ENCODE measurements at places on chromosomes 1 and 21.

DNA sequence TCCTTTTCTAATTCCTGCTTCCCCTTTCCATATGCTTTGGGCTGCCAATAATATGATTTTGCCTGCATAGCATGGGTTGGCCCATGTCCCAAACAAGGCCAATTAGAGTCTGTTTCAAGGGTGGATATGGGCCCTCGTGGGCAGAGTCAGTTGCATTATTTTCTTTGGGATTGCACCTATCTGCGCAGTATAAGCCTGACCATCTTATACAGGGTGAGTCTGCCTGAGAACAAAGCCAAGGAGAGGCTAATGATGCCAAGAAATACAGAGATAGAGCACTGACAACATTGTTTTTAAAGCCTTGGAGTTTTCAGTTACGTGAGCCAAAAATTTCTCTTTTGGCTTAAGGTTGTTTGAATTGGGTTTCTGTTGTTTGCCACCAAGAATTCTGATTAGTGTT, 18.6 kb downstream of the OVAAL start:
- DNase-seq, result no peak

GRCh38 chr1:55286856-55287602, 71.9 kb upstream of the USP24 start:
- DNase-seq, result no peak

- no peak for DNase-seq
Observed at GRCh38 chr1:176696109-176696508, 233.1 kb downstream of the PAPPA2 start.

GRCh38 chr21:28636752-28637691, 355.7 kb downstream of the LTN1 start:
- DNase-seq, result no peak

DNA sequence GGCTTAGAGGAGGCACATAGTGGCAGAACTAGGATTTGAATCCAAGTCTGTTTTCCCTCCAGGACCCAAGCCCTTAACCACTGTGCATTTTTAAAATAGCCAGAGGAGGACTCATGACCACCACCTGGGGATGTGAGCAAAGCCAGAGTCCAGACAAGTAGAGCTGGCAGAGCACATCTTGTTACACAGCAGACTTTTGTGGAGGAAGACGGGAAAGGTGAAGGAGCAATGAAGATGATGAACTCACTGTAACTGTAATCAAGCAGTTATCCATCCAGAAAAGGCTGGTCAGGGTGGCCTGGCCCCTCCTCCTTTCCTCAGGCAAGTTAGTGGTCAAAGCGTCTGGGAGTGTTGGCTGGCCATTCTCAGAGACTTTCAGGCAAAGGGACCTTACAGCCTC, 50.9 kb downstream of the SLC44A3 start:
- no peak for DNase-seq

DNA sequence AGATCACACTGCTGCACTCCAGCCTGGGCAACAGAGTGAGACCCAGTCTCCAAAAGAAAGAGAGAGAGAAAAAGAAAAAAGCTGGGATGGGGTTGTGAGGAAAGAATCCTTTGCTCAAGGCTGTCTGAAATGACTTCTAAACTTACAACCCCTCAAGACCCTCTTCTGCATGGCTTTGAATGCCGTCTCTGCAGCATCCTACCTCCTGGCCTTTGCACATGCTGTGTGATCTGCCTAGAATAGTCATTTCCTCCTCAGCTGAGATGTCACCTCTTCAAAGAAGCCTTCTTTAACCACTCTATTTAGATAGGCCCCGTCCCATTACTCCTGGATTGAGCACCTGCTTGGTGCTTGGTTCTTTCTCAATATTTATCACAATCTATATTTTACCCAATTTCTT, 17.4 kb upstream of the TRIM63 start:
- DNase-seq, result no peak

- no peak for DNase-seq
Observed at GRCh38 chr1:225899044-225899925, 10.3 kb upstream of the LEFTY1 start.

DNA sequence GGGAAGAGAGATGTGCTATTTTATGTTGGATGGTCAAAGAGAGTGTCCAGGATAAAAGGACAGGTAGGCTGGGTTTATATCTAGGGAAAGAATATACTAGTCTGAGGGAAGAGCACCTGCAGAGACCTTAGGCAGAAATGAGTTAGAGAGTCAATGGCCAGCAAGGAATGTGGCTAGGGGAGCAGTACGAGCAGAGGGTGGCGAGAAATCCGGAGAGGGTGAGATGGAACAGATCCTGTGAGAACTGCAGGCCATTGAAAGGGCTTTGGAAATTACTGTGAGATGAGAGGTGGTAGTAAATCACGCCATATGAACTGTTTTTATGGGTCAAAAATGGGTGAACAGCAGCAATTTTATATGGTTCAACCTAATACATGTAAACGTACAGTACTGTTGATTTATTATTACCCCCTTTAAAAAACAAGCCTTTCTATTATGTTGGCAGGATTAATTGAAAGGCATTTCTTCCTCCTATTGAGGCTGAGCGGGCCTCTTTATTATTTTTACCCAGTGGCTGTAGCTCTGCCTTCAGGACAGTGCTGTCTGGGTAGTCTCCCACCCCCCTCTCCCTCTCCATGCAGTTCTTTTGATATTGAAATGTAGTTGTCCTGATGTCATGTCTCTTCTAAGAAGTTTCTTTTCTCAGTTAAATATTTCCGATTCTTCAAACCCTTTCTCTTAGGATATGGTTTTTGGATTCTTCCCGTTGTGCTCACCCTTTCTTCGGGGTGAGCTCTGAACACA, 75.2 kb upstream of the CD1D start:
- DNase-seq, result no peak

GRCh38 chr1:226047495-226047894, 15.0 kb upstream of the H3-3A start:
- DNase-seq, result no peak

GRCh38 chr1:218575856-218576255, 230.7 kb downstream of the TGFB2 start:
- DNase-seq, result no peak

- no peak for DNase-seq
Observed at GRCh38 chr1:214563881-214564280, 12.5 kb upstream of the PTPN14 start.

GRCh38 chr1:44543064-44543744, 131.1 kb downstream of the TMEM53 start:
- no peak for DNase-seq

GRCh38 chr1:112761714-112762480, 46.8 kb upstream of the PPM1J start:
- no peak for DNase-seq

DNA sequence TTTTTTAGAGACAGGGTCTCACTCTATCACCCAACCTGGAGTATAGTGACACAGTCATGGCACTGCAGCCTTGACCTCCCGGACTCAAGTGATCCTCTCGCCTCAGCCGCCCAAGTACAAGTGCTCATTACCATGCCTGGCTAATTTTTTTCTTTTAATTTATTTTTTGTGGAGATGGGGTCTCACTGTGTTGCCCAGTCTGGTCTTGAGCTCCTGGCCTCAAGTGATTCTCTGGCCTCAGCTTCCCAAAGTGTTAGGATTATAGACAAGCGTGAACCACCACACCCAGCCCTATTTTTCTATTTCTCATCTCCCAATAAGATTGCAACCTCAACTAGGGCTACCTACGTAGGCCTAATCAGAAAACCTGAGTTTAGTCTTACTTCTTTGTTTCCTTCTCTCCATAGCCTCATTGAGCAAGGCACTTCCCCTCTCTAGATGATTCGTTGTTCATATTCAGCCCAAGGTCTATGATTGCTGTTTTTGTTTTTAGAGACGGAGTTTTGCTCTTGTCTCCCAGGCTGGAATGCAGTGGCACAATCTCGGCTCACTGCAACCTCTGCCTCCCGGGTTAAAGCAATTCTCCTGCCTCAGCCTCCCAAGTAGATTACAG, 1.1 kb upstream of the KPNA6 start:
- DNase-seq, result no peak

- no peak for DNase-seq
Observed at GRCh38 chr1:23566304-23566703, 7.0 kb upstream of the ID3 start.

DNA sequence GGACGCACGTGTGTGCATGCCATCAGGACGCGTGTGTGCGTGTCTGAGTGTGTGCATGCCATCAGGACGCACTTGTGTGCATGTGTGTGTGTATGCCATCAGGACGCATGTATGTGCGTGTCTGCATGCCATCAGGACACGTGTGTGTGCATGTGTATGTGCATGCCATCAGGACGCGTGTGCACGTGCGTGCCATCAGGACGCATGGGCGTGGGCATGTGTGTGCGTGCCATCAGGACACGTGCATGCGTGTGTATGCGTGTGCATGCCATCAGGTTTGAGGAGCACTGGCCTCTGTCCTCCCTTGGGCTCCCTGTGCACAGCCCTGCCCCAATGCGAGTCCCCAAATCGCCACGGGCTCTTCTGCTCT, 12.6 kb upstream of the C1QTNF12 start:
- no peak for DNase-seq

GRCh38 chr1:233981042-233981675, 76.7 kb downstream of the SLC35F3 start:
- no peak for DNase-seq

DNA sequence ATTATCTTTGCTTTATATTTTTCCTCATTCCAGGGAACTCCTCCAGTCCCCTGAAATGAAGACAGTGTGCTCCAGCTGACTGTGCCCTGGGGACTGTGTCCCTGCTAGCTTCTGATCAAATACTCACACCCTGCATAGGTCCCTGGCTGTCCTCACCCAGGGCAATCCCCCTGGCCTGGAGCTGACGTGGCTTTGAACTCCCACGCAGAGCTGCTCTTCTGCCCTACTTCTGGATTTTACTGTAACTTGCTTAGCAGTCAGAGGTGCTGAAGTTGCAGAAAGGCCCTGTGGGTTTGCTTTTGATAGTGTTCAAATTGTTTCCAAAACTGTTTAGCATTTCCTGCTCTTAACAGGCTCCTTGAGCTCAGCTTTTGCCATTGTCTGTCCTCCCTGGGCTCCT, 186.5 kb downstream of the FASLG start:
- no peak for DNase-seq

DNA sequence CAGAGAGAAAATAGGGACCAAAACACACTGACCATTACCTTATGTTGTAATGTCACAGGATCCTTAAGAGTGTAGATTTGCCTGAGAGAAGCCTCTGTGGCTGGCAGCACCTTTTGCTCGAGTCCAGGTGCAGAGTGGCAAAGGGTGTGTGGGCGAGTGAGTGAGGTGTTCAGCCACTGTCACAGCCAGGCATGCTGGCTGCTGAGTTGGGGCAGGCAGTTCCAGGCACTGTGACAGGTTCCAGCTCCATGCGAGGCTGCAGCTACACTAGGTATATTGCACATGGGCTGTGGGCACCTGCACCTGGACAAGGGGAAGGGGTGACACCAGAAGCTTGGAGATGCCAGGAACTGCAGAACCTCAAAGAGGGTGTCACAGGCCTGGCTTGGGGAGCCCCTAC, 1370.4 kb upstream of the PRMT6 start:
- no peak for DNase-seq

- no peak for DNase-seq
Observed at GRCh38 chr1:9764550-9764949, 59.2 kb downstream of the CLSTN1 start.

- DNase-seq, result no peak
Observed at GRCh38 chr1:113660088-113660487, 99.2 kb downstream of the PHTF1 start.

- no peak for DNase-seq
Observed at GRCh38 chr1:11886986-11887665, 28.4 kb upstream of the NPPB start.

GRCh38 chr1:24575905-24576587, 20.2 kb downstream of the NCMAP start:
- DNase-seq, result no peak

DNA sequence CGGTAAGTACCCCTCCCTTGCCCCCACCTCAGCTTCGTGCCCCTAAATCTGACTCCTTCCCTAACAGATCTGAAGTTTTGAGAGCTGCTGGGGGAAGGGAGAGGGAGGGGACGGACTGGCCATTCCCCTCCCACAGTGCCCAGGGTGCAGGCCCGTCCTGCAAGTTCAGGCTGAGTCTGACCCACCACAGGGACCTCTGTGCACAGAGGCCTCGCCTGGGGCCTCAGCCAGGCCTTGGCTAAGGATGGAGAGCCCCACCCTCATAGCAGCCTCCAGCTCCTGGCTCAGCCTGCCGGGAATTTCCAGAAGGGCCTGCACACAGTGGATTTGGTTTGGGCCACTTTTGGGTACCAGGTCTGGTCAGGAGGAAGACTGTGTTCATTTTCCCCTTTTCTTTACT, 31.2 kb upstream of the TNFRSF1B start:
- no peak for DNase-seq

- no peak for DNase-seq
Observed at GRCh38 chr1:50724626-50725286, 235.3 kb downstream of the FAF1 start.

GRCh38 chr21:31898933-31899630, 26.3 kb downstream of the HUNK start:
- no peak for DNase-seq

- DNase-seq, result no peak
Observed at GRCh38 chr1:222283147-222283768, 264.6 kb downstream of the HHIPL2 start.

DNA sequence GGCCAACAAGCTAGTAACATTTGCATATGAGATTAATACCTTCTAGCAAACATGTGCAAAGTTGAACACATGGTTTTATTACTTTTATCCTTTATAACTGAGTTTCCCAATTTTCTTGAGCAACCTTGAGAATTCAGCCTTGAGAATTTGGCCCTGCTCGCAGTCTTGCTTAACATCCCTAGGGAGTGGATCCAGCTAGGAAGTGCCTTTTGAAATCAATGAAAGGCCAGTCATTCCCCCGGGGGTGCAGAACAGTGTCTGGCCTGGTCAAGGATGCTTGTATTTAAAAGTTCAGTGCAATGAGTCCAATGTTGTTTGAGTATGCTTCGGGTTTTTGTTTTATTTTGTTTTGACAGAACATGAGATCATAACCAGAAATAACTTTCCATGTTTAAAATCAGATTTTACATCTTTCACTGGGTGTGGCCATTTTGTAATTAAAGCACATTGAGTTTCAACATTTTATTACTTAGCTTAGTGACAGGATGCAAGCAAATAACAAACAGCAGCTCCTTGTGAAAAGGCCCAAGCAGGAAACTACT, 16.7 kb downstream of the PALMD start:
- DNase-seq, result no peak

- DNase-seq, result no peak
Observed at GRCh38 chr1:20493309-20493708, 7.3 kb upstream of the CAMK2N1 start.

GRCh38 chr1:8004803-8005573, 21.1 kb downstream of the ERRFI1 start:
- DNase-seq, result peak; percentile 45

Measured in NCI-H1436 treated with DMSO at 0.1 percent for 48 hours (cell line).